Activated T-helper 1 cell treated with anti-CD3 and anti-CD28 coated beads, Interleukin-2, amount 50 U/mL, for 16 hours (primary cell): ENCODE measurements at places on chromosomes 1 and 21.

DNA sequence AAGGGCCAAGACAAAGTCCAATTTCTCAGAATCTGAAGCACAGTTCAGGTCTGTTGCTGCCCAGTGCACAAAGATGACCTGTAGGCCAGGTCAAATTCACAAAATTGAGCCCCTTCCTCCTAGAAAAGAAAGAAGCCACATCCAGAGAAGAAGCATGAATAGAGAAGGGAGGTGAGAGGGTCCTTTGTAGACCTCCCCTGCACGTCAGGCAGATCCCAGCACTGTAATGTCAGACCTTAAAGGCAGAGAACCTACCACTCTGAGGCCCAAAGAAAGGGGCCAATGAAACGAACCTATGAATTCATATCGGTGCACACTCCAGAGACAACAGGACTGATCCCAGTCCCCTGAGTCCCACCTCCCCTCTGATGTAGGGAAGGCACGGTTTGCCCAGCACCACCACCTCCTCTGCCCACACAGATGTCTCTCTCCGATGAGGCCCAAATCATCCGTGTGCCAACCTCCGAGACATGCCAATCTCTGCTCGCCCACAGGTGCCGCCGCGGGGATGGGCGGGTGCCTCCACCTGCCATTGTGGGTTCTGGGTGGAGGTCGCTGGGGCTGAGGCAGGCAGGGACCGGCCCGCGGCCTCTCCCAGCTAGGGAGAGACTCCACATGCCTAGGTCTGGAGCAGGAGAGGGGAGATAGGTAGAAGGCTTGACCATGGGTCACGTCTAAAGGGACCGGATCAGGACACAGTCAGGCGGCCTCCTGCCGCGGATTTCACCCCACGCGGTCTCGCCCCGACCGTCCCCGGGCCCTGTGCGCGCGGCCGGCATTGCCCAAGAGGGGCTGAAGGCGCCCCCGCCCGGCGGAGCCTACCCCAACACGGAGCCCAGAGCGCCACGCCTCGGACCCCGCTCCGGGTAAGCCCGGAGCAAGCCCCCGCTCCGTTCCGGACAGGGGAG lies 42.1 kb downstream of the RRAGC start:
- no peak for DNase-seq

- no peak for DNase-seq
Measured at GRCh38 chr21:43639470-43640353, 19.6 kb downstream of the HSF2BP start.

- no peak for DNase-seq
Measured at GRCh38 chr1:245678860-245679411, 524.2 kb downstream of the KIF26B start.

GRCh38 chr1:9066945-9067807 lies 2.3 kb downstream of the SLC2A5 start:
- DNase-seq: no peak

- DNase-seq: no peak
Measured at GRCh38 chr1:172938681-172939080, 112.1 kb downstream of the TNFSF18 start.

DNA sequence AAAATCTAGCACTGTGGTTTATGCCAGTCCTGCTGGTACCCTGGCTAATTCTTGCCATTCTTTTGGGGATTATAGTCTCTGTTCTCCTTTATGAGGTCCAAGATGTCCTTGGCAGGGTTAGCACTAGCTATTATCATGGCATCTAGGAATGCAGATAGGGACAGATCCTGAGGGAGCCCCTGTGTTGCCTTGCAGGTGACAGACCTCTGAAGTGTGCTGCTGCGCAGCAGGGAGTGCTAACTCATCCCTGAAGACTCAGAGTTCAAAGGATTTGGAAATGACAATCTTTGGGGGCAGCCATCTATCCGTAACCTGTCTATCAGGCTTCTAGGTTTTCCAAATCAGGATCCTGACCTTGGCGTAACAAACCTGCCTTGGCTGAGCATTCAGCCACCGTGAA lies 16.3 kb downstream of the ZFYVE9 start:
- DNase-seq: no peak

DNA sequence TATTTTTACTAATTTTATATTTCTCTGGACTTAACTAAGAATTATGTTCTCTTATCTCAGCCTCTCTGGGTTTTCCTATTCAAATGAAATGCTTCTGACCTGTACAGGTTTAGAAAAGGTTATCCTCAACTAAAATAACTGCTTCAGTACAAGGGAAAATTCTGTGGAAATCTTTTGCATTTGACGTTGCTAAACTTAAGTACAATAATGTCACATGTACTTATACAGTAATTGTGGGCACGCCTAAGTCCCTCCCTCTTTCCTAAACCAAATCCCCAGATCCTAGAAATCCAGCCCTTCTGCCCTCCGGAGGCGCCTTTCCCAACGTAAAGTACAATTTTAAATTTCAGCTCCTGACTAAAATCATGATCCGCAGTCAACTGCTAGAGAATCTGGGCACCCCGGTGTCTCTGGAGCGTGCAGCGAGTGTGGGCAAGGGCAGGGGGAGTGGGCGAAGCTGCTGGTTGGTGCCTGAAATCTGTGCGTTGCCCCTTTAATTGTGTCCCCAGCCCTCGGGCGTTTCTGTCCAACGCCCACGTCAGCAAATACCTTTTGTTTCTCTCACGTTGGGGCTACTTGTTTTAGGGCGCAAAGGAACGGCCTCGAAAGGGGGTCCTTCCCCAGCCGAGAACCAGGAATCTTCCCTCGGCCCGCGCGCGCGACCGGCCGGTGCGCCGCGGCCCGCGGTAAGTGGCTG lies at the start of gene ZBTB8A:
Gene ZBTB8A (plus strand): TSS at position 541 of the 697 bp plus-strand sequence. CDS start 53,505 bp downstream, outside the sequence.
- DNase-seq: no peak

GRCh38 chr1:72119491-72119890 lies 162.8 kb downstream of the NEGR1 start:
- no peak for DNase-seq

- no peak for DNase-seq
Measured at GRCh38 chr1:8127171-8127641, 101.1 kb upstream of the ERRFI1 start.
